NCI-H526 treated with DMSO at 0.1 percent for 48 hours (cell line): ENCODE measurements at places on chromosomes 6 and 20.

DNA sequence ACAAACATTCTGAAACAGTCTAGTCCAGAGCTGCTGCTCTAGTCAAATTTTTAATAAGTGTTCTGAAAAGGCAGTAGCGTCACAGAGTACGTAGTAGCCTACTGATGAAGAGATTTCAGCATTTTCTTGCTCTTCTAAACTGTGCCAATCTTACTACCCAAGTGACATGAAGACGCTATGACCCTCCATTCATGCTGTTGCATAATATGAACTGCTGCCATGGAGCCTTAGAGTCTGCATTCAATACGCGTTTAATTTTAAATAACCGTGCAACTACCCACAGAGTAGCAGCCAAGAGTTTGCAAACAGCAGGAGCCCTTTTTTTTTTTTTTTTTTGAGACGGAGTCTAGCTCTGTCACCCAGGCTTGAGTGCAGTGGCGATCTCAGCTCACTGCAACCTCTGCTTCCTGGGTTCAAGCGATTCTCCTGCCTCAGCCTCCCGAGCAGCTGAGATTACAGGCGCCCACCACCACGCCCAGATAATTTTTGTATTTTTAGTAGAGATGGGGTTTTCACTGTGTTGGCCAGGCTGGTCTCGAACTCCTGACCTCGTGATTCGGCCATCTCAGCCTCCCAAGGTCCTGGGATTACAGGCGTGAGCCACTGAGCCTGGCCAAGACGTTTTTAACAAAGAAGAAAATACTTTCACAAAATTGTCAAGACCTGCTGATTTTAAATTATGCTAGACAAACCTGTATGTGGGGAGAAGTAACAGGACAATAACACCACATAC is 44.3 kb downstream of the EZR start:
- no peak for DNase-seq

GRCh38 chr20:9602847-9603183 is 88.4 kb downstream of the LAMP5 start:
- DNase-seq = no peak

- DNase-seq = no peak
Measured at GRCh38 chr6:164409309-164410009, 899.9 kb downstream of the C6orf118 start.

DNA sequence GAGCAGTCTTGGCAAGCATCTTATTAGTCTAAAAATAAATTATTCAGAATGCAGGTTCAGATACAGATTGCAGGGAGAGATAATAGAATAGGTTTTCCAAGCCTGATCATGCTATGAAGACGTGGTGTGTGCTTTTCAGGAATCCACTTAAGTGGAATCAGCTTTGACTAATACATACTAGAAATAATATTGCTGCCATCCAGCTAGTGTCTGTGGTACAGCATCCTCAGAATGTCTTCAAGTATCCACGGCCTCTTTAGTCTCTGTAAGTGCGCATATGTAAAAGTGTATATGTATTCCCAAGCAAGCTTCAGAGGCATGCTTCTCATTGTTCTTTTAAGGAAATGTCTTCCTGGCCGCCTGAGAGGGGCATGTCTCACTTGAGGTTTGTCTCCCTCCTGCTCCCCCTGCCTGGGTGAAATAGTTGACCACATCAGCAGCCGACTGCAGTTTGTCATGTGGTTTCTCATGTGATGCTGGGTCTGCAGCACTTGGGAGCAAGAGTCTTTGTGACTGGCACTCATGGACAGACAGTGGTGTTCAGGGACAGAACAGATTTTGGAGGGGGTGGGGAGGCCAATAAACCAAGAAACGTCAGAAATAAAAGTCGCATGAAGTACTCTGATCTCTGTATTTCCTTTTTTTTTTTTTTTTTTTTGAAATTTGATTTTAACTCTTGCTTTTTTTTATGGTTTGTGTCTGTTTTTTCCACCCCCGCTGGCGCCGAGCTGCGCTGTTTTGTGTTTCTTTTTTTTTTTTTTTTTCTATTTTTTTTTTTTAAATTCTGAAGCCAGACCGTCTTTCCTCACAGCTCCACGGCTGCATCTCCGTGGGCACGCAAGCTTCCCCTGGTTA is 150.8 kb downstream of the PRL start:
- peak; percentile 28 for DNase-seq

DNA sequence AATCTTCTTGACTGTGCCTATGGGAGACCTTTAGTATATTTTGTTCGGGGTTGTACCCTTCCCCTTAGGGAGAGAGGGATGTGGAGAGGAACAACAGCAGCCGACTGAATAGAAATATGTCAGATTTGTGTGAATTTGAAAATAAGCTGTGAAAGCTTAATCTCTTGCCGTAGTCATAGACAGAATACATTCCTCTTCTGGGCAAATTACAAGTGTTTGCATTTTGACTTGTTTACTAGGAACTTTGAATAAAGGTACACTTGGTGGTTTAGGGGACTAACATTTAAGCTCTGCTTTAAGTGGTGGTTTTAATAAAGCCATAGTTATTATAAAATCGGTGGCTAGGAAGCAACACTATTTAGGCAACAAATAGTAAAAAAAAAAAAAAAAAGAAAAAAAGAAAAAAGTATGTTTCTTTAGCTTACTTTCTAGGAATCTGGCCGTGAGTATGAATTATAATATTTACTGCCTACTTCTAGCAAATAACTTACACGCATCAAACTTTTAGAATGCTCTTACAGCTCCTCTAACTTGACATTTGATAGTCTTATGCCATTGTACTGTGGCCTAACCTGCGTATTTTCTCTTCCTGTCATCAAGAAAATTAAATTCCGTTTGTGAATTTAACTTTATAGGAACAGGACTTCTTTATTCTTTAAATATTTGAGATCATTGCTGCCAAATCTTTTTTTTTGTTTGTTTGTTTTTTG is 65.1 kb downstream of the ZBTB2 start:
- DNase-seq = no peak

- no peak for DNase-seq
Measured at GRCh38 chr6:150006961-150007464, 18.3 kb downstream of the RAET1L start.

- DNase-seq = no peak
Measured at GRCh38 chr6:170114187-170114945, 176.5 kb downstream of the DLL1 start.

- DNase-seq = no peak
Measured at GRCh38 chr20:9928281-9928737, 89.4 kb upstream of the PAK5 start.

GRCh38 chr20:36773107-36773596 is 411 bp downstream of the DSN1 start:
- no peak for DNase-seq

DNA sequence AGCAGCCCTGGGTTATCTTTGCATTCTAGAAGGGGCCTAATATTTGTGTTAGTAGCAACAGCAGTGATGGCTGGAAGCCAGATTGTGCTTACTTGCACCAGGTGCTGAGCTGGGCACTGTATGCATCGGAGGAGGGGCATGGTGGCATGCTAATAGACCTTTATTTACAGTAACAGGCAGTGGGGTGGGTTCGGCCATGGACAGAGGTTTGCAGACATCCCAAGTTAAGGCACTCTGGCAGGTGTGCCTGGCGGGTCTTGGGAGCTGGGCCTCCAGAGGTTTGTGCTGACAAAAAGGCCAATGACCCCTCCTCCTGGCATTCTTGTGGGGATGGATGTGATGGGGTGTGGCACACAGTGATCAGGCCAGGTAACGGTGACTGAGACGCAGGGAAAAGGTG is 39.0 kb upstream of the CD93 start:
- DNase-seq = no peak

DNA sequence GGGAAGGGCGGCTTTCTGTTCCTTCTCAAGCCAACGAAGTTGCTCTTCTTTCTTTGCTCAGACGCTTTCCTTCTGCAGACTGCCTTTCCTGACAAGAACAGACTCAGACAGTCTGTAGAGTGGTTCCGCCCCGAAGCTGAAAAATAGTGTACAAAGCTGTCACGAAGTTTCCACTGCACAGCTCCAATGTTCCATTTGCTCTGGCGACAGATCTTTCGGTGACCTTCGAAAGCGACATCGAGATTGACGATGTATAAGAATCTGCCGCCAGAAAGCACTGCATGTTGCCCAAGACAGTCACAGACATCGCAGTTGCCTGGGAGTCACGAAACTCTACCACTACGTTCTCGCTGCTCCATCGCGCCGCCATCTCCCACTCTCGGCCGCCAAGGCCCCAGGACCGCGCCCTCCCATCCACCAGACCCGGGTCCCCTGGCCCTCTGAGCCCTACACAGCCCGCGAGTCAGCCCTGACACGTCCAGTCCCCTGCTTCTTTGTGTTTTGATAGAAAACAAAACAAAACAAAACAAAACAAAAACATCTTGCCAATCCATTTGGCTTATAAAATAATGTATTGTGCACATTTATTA is 42.1 kb upstream of the ZNF184 start:
- no peak for DNase-seq

- peak; percentile 36 for DNase-seq
Measured at GRCh38 chr6:26550250-26550993, 12.3 kb downstream of the HMGN4 start.

GRCh38 chr6:128079021-128079420 is 178.2 kb upstream of the THEMIS start:
- no peak for DNase-seq

DNA sequence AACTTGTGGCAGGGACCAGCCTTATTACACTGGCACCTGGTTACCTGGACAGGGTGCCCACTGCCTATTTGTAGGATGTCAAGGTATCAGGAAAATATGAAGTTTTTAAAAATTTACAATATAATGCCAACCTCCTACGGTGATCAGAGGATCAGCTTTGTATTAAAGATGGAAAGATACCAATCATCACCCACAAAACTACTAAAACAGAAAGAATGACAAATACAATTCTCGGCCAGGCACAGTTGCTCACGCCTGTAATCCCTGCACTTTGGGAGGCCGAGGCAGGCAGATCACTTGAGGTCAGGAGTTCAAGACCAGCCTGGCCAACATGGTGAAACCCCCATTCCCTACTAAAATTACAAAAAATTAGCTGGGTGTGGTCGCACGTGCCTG is 18.4 kb upstream of the PRND start:
- DNase-seq = no peak

GRCh38 chr6:132482581-132482980 is 30.3 kb downstream of the STX7 start:
- DNase-seq = no peak

- peak; percentile 8 for DNase-seq
Measured at GRCh38 chr6:40796260-40797221, 209.4 kb upstream of the LRFN2 start.

- no peak for DNase-seq
Measured at GRCh38 chr20:22020201-22020600, 314.7 kb downstream of the PAX1 start.

DNA sequence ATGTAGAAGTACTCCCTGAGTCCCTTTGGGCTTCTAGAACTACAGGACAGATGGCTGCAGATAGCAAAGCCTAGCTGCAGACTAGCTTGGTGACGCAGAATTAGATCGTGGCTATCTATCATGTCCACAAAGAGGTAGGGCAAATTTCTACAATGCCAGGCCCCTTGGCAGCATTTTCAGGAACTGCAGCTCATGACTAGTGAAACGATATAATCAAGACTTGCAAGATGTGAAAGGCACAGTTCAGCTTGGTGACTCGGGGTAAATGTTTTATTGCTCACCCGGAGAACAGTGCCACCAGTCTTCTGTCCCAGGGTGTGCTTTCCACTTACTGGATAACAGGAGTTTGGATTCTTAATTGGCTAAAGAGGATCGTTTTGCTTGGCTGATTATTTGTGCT is 108.7 kb upstream of the LY86 start:
- no peak for DNase-seq

GRCh38 chr6:135328136-135328535 is 147.0 kb downstream of the MYB start:
- DNase-seq = no peak

GRCh38 chr6:39992861-39993622 is 58.8 kb upstream of the MOCS1 start:
- DNase-seq = no peak

DNA sequence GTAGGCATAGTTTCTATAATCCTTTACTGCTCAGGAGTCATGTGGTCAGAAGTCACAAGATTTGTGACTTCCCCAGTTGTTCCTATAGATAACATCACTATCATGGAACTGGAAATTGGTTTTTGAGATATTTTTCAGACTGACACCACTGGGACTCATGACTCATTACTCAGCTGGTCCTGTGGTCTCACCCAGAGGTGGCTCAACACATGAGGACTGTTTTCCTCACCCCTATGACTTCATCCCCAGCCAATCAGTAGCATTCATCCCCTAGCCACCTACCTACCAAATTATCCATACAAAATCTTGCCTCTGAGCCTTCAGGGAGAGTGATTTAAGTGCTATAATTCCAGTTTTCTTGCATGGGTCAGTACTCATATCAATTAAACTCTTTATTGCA is 1217.7 kb downstream of the EPHA7 start:
- DNase-seq = no peak

DNA sequence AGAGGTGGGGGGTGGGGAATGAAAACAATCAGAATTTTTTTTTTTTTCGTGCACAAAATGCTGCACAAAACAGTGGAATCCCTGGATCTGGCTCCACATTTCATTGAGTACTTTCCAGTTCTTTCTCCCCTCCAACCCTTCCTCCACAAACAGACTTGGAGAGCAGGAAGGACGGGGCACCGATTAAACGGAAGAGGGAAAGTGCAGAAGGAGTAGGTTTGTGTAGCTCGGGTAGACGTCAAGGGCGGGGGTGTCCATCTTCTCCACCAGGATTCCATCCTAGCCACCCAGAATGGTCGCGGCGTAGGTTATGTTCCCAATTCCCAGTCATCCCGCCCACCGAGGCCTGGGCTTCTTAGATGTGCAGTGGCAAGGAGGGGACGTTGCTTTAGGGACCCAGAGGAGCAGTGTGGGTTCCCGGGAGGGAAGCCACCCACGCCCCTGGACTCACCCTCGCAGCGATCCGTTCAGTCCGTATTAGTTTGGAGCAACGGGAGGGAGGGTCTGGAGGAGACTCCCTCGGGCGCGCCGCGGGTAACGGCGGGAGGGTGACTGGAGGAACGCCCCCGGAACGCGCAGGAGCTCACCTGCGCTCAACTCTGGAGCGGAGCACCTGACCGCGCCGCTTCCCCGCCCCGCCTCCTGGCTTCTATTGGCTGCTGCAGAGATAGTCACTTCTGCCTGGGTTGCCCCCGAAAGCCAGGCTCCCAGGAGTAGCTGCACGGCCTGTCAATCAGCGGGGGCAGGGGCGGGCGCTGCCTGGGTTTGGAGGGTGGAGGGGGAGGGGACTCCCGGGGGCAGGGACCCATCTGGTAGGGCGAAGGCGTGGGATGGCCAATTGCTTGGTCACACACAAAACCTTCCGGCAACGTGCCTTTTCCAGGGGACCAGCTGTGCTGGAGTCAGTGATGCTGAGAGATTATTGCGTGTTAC is at the start of gene ENPP5:
Gene ENPP5 (minus strand): TSS at position 624 of the 933 bp plus-strand sequence. CDS start 2,718 bp downstream, outside the sequence.
- peak; percentile 96 for DNase-seq

DNA sequence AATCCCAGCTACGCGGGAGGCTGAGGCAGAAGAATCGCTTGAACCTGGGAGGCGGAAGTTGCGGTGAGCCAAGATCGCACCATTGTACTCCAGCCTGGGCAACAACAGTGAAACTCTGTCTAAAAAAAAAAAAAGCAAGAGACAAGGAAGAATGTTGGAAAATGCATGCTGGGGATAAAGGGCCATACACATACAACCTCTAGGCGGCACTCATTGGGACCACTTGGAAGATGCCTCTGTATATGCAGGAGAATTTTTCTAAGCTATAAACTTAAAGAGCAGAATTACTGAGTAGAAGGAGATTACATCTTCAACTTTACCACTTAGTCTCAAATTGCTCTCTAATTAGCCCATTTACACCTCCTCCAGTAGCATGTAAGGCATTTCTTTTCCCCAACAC is 42.8 kb downstream of the ZBTB9 start:
- DNase-seq = no peak
